Left lung (tissue), 14 donors: ENCODE measurements at places on chromosomes 12 and 14. TPM values are rescaled to one million over a fixed set of nuclear protein-coding genes. Genes with fewer than 3 reads are reported as not detected.
A peak's percentile ranks its signal among the peaks of the same experiment; 100 is the strongest.

Gene ERP29
- polyA plus RNA-seq, result 136 TPM

Gene SPPL3
- polyA plus RNA-seq, result 70.4 TPM

Gene GON7
- polyA plus RNA-seq, result 15.8 TPM

Gene GSG1
- polyA plus RNA-seq, result 0.48 TPM

Gene RPL10L
- not detected for polyA plus RNA-seq

Gene TAS2R7
- polyA plus RNA-seq, result not detected

Gene PITPNM2
- polyA plus RNA-seq, result 11.3 TPM

Gene WDHD1
- polyA plus RNA-seq, result 21.8 TPM

Gene EEA1
- 21.9 TPM for polyA plus RNA-seq

Gene DCP1B
- polyA plus RNA-seq, result 29.4 TPM

GRCh38 chr12:83514372-83514771, 827.7 kb downstream of the TMTC2 start:
- H3K36me3 ChIP-seq, result no peaks in the 10 kb centered on the region
- H3K27me3 ChIP-seq, result no peaks in the 10 kb centered on the region
- H3K4me3 ChIP-seq, result no peak overlapping the region
- no peaks in the 10 kb centered on the region for H3K4me1 ChIP-seq

GRCh38 chr12:51792417-51792816, 56.1 kb downstream of the FIGNL2 start:
- no peaks in the 10 kb centered on the region for H3K36me3 ChIP-seq
- no peak overlapping the region for H3K27ac ChIP-seq

DNA sequence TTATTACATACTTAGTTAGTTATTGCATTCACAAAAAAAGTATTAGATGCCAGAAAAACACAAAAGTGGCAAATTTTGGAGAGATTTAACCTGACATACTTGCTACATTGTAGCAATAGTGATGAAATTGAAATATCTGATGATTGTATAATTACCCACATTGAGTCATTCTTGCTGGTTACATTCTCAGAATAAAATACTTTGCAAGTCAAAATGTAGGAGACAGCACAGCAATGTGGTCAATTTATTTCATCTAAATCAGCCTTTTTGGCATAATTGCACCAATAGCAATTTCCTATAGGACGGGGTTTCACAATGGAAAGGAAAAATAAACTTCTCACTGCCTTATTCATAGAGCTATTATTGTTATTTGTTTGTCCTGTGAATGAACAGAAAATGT, 125.0 kb upstream of the ETV6 start:
- no peaks in the 10 kb centered on the region for H3K4me1 ChIP-seq
- H3K4me3 ChIP-seq, result no peak overlapping the region
- DNase-seq, result no peak
- no peak overlapping the region for H3K27ac ChIP-seq
- no peaks in the 10 kb centered on the region for H3K27me3 ChIP-seq

DNA sequence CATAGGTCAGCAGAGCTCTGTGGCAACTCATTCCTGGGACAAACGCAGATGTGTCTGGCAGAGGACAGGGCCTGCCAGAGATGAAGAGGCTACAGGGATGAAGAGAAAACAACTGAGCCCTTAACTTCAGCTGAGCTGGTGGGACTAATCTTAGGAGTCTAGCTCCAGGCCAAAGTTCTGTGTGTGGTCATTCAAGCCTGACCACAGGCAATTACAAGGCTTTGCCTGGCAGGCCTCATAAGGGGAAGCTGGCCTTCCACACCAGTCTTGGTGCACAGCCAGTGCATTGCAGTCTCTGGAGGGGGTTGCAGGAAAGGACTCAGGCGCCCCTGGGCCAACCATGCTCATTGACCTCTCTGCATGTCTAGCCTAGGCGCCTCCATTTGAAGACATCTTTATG, 127.6 kb upstream of the DAAM1 start:
- H3K27ac ChIP-seq, result no peak overlapping the region
- no peak for DNase-seq
- H3K27me3 ChIP-seq, result no peaks in the 10 kb centered on the region
- H3K4me1 ChIP-seq, result no peaks in the 10 kb centered on the region
- H3K36me3 ChIP-seq, result no peaks in the 10 kb centered on the region
- no peak overlapping the region for H3K4me3 ChIP-seq

DNA sequence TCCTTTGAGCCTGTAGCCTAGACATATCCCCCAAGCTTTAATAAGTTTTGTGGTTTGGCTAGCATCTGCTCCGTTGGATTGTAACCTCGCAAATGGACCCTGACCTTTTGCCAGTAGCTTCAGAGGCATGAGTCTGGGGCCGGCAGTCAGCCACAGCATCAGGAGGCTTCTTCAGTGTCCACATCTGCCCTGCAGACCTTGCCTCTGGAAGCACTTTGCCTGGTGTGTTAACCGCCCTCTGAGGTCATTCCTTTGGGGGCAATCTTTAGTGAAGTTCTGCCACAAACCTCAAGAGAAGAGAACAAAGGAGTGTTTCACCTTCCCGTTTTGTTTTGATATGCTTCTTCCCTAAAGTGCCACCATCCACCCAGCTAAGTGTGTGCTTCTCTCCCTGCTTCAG, 71.4 kb downstream of the GNS start:
- H3K4me3 ChIP-seq, result no peak overlapping the region
- H3K27me3 ChIP-seq, result no peaks in the 10 kb centered on the region
- peak overlapping the region; percentile 13 for H3K27ac ChIP-seq
- peaks cover 54% of the 10 kb centered on the region for H3K36me3 ChIP-seq

DNA sequence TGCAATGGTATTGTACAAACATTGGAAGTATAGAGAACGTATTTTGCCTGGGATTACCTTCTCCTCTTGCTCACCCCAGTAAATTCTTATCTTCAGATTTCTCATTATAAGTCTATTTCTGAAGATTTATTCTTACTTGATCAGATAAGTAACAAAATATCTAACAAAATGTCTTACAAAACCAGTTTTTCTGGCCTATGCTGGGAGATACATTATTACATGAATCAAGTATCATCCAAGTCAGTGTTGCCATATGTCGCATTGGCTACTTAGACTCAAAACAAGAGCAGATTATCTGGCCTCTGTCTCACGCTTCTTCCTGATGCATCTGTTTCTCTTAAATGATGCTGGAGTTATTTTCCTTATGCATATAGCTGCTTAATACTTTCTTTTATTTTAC, 408.5 kb downstream of the CCER1 start:
- no peaks in the 10 kb centered on the region for H3K27me3 ChIP-seq
- no peak for DNase-seq
- no peak overlapping the region for H3K4me3 ChIP-seq
- no peaks in the 10 kb centered on the region for H3K4me1 ChIP-seq
- no peak overlapping the region for H3K27ac ChIP-seq

DNA sequence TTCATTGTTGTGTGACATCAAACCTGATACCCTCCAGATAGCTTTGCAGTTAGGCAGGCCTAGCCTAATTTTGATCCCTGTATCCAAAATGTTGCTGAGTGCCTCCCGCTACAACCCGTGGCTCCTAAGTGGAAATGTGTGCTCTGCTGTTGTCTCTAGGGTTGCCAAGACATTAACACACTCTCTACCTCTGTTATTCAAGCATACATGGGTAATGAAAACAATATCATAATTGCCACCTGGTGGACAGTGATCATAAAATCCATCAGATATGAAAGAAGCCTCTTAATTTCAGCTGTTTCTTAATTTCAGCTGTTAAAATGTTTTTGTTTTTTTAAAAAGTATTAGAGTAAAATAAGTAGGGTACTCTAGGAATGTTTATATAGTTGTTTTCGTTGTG, 93.5 kb downstream of the PLEKHA5 start:
- H3K27ac ChIP-seq, result no peak overlapping the region
- no peak for DNase-seq
- H3K4me1 ChIP-seq, result no peaks in the 10 kb centered on the region
- no peaks in the 10 kb centered on the region for H3K36me3 ChIP-seq

GRCh38 chr12:15584366-15585041, 204.7 kb downstream of the EPS8 start:
- DNase-seq, result peak; percentile 74
- no peaks in the 10 kb centered on the region for H3K36me3 ChIP-seq
- no peaks in the 10 kb centered on the region for H3K4me1 ChIP-seq

- no peaks in the 10 kb centered on the region for H3K27me3 ChIP-seq
- DNase-seq, result no peak
- no peak overlapping the region for H3K27ac ChIP-seq
- H3K36me3 ChIP-seq, result no peaks in the 10 kb centered on the region
- H3K4me1 ChIP-seq, result peaks cover 26% of the 10 kb centered on the region
- H3K4me3 ChIP-seq, result no peak overlapping the region
Measured at GRCh38 chr12:55736076-55736475, 6.8 kb upstream of the GDF11 start.

GRCh38 chr12:6086316-6086715, 38.2 kb downstream of the VWF start:
- H3K4me3 ChIP-seq, result no peak overlapping the region
- H3K36me3 ChIP-seq, result no peaks in the 10 kb centered on the region
- H3K4me1 ChIP-seq, result peaks cover 14% of the 10 kb centered on the region
- DNase-seq, result no peak

- no peak for DNase-seq
- no peak overlapping the region for H3K27ac ChIP-seq
- H3K27me3 ChIP-seq, result no peaks in the 10 kb centered on the region
- no peaks in the 10 kb centered on the region for H3K4me1 ChIP-seq
- H3K36me3 ChIP-seq, result no peaks in the 10 kb centered on the region
Measured at GRCh38 chr14:54207476-54208462, 189.0 kb upstream of the CDKN3 start.

GRCh38 chr14:34387974-34388516, 74.0 kb downstream of the SPTSSA start:
- no peak overlapping the region for H3K27ac ChIP-seq
- DNase-seq, result no peak
- H3K36me3 ChIP-seq, result no peaks in the 10 kb centered on the region
- H3K4me3 ChIP-seq, result no peak overlapping the region
- H3K4me1 ChIP-seq, result no peaks in the 10 kb centered on the region

GRCh38 chr12:96424601-96425000, 24.4 kb upstream of the CDK17 start:
- H3K27ac ChIP-seq, result no peak overlapping the region
- H3K36me3 ChIP-seq, result no peaks in the 10 kb centered on the region
- no peaks in the 10 kb centered on the region for H3K27me3 ChIP-seq

DNA sequence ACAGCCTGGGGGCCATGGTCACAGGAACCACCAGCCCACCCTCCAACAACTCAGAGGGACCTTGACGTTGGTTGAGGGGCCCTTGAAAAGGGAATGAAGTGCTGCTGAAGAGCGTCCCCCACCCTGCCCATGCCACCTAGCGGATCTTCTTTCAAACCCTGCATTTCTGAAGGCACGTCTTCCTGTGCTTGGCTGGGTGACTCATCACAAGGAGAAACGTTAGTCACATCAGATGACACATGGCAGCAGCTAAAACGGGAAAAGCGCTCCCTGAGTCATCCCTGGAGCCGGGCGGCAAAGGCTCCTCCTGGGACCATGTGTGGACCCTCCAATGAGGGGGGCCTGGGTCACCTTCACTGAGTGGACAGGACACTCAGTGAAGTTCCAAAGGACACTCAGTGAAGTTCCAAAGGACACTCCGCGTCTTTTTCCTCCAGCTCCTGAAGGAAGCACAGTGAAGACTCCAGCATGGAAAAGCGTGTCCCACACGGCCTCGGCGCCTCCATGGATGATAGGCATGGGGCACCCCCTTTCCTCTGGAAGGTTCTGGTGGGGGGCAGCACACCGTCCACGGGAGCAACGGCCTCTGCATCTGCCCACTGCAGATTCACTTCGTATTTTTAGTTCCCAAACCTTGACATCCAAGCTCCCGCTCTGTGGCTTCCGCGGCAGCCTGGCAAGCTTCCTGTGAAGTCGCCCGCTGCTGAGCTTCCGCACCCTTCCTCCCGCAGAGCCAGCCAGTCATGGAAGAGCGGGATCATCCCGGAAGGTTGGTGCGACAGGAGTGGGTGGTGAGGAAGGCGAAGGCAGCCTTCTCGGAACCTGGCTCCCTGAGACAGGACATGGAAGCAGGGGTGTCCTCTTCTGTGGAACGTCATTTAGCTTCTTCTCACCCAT, 383.4 kb downstream of the VRK1 start:
- no peak for DNase-seq
- H3K4me1 ChIP-seq, result no peaks in the 10 kb centered on the region
- H3K36me3 ChIP-seq, result no peaks in the 10 kb centered on the region
- H3K27me3 ChIP-seq, result no peaks in the 10 kb centered on the region
- H3K4me3 ChIP-seq, result no peak overlapping the region

- H3K27ac ChIP-seq, result no peak overlapping the region
- DNase-seq, result no peak
- no peaks in the 10 kb centered on the region for H3K36me3 ChIP-seq
- H3K4me1 ChIP-seq, result peaks cover 4% of the 10 kb centered on the region
- no peaks in the 10 kb centered on the region for H3K27me3 ChIP-seq
- H3K4me3 ChIP-seq, result no peak overlapping the region
Measured at GRCh38 chr12:19530637-19531023, 91.3 kb downstream of the AEBP2 start.

DNA sequence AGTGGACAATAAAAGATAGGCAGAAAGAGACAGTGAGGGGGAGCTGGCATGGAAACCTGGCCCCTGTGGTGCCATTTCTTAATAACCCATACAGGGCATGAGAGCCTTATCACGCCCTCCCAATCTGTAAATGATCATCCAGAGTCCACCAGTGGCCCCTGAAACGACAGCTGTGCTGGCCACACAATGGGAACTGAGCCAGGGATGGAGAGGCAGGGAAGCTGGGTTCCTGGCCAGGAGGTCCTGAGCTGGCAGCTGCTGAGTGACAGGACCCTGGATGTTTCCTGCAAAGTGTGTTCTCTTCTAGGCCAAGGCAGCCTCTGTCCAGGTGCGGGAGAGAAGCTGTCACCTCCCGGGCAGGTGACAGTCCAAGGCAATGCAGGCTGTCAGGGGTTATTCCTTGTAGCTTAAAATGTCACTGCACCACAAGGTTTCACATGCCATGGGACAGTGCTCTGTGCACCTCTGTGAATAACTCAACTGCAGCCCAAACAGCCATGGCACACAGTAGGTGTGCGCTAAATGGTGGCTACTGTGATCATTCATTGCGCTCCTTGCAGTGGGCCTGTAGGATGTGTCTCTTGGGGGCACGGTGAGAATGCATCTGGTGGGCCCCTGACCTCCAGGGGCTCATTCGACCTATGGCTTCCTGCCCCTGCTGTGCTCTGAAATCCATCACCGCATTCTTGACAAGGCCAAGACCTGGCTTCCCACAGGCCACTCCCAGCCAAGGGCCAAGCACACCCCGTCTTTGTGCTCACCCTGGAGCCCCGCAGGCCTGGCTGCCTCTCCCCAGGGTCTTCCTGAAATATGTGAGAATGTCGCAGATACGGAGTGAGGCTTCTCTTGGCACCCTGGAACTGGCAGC, 46.3 kb upstream of the BCL11B start:
- H3K27ac ChIP-seq, result no peak overlapping the region
- H3K36me3 ChIP-seq, result no peaks in the 10 kb centered on the region

GRCh38 chr14:89493406-89493805, 76.4 kb upstream of the FOXN3 start:
- no peaks in the 10 kb centered on the region for H3K27me3 ChIP-seq
- no peaks in the 10 kb centered on the region for H3K36me3 ChIP-seq
- no peak overlapping the region for H3K4me3 ChIP-seq
- H3K27ac ChIP-seq, result no peak overlapping the region
- no peak for DNase-seq
- no peaks in the 10 kb centered on the region for H3K4me1 ChIP-seq

- no peaks in the 10 kb centered on the region for H3K4me1 ChIP-seq
- no peaks in the 10 kb centered on the region for H3K27me3 ChIP-seq
- H3K36me3 ChIP-seq, result no peaks in the 10 kb centered on the region
- H3K27ac ChIP-seq, result no peak overlapping the region
Measured at GRCh38 chr14:84390010-84390409, 1139.9 kb upstream of the FLRT2 start.
